ENCODE measurements at places on chromosomes 12 and 14.
A peak's percentile ranks its signal among the peaks of the same experiment; 100 is the strongest.

DNA sequence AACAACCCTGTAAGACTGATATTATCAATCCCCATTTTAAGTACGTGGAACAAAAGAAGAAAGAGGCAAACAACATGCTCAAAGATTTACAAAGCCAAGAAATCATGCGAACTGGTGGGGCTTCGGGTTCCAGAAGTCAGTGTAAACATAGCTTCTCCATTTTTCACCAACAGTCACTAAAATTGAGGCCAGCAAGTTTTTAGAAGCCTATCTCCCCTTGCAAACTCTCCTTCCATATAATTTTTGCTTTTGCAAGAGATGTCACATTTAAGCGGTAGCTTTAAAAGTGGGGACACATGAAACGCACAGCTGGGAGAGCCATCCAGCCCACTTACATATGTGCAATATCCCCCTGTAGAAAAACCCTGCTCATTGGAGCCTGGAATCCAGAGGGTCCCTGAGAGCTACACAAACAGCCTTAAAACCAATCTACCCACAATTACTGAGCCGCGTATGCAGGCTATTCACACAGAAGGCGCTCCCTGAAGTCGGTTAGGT is 797 bp downstream of the SLC11A2 start:
- DNase-seq: no peak

DNA sequence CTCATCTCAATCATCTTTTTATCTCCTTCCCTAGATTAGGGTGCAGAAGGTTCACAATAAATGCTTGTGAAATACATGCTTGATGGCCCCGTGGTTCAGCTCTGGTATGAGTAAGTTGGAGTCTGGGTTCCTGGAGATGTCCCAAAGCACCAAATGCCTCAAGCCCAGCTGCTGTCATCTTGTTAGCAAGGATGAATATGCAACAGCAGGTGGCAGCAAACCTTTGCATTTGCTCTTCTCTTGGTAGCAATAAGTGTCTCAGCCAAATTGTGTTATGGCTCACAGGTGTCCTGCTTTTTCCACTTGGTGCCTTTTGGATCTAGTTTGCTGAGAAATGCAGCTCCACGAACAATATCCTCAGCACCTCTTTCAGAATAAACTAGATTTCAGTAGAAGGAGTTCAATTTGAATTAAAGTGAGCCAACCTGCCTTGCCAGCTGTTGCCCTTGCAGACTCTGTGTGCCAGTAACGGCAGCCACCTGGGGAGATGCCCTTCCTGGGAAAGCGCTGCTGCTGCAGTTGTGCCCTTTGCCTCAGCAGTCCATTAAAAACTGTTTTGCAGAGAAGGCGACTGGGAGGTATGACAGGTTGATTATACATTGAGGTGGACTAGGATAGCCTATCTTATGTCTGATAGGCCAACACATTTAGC is 417.3 kb downstream of the SNAPC1 start:
- peak; percentile 74 for DNase-seq

- DNase-seq: no peak
These were observed 14.0 kb downstream of the CEP83 start for GRCh38 chr12:94445662-94446061.

GRCh38 chr14:68971411-68972035 is 7.6 kb downstream of the ACTN1 start:
- no peak for DNase-seq

DNA sequence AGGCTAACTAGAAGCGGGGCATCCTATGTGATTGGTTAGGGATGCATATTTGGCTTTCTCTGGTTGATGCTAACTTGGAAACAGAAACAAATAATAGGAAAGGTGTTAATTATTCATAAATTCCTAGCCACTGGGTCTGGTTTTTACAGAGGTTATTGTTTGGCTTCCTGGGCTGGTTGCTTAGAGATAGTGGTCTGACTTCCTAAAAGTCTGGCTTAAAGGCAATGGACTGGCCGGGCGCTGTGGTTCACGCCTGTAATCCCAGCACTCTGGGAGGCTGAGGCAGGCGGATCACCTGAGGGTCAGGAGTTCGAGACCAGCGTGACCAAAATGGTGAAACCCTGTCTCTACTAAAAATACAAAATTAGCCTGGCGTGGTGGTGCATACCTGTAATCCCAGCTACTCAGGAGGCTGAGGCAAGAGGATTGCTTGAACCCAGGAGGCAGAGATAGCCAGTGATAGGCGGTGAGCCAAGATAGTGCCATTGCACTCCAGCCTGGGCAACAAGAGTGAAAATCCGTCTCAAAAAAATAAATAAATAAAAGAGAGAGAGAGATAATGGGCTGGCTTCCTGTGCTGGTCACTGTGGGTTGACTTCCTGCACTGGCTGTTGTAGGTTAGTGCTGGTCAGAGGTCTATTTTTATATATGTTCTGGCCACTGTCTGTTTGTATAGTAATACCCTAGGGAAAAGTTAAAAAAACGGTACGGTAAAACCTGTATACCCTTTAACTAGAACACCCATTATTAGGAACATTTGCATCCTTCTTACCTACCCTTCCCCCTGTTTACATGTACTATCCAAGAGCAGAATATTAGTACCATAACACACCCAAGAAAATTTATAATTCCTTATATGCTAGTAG is 24.1 kb downstream of the OR6S1 start:
- no peak for DNase-seq

Data from NCI-H1105 (cell line).